ENCODE measurements at places on chromosomes 7 and 10.
A peak's percentile ranks its signal among the peaks of the same experiment; 100 is the strongest.

DNA sequence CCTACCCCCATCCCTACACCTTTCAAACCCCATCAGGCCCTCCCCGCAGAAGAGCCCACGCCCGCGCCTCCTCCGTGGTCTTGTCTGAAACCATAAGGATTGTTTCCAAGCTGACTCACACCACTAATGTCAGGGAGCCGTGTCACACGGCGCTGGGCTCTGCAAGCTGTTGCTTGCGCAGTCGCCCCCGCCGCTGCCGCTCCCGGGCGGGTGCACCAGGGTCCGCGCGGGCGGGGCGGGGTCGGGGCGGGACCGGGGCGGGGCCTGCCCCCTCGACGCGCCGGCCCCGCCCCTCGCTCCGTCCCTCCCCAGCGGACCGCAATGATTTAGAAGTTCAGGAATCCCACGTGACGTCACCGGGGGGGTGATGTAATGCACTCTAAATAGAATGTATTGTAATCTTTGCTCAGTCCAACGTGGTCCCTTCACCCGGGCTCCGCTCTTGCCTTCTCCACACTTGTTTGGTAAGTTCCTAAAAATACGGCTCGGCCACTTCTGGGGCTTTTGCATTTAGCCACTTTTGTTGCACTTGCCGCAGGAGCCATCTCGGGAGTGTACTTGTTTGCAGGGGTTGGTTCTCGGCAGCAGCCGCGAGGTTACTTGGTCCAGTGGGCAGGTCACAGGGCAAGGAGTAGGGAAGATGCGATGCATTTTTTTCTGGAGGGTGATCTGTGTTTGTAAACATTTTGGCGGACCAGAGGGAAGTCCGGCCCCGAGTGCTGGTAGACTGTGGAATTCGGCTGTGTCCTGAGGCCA, 3.2 kb upstream of the CREB5 start:
- DNase-seq: peak; percentile 93

DNA sequence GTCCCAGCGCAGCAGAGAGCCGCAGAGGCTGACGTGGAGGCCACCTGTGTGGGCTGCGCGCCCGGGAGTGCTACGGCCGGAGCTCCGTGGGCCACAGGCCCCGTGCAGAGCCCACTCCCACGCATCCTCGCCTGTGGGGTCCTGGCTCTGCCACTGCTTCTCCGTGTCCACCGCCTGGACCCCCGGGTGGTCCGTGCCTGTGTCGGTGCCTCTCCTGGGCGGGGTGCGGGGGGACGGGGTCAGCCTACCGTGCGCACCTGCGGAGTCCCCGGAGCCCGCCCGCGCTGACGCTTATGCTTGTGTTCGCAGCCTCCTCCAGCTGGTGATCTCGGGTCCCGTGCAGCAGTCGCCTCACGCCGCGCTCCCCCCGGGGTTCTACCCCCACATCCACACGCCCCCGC, 7.8 kb upstream of the ZNF853 start:
- no peak for DNase-seq

GRCh38 chr10:11013836-11014235, 3.8 kb upstream of the CELF2 start:
- DNase-seq: no peak

DNA sequence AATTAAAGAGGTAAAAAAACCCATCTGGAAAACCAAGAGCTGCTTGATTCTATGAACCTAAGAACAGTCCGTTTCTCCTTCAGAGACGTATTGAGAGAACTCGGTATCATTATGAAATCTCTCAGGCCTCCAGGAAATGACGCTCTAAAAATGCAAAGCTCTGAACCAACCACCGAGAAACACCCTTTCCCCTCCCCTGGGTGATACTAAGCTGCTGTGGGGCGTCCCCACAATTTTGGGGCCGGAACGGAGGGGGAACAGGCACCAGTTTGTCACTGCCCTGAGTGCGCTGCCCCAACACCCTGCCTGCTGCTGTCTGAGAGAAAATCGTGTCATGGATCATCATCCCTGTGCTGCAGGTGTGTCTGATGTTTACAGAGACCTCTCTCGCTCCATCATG, 509.5 kb downstream of the DNAJB6 start:
- no peak for DNase-seq

GRCh38 chr10:34885898-34886297, 70.8 kb upstream of the PARD3 start:
- DNase-seq: no peak

GRCh38 chr10:6270951-6271350, 68.2 kb downstream of the PFKFB3 start:
- DNase-seq: no peak

GRCh38 chr10:102240467-102241031, 763 bp downstream of the PITX3 start:
- DNase-seq: no peak

DNA sequence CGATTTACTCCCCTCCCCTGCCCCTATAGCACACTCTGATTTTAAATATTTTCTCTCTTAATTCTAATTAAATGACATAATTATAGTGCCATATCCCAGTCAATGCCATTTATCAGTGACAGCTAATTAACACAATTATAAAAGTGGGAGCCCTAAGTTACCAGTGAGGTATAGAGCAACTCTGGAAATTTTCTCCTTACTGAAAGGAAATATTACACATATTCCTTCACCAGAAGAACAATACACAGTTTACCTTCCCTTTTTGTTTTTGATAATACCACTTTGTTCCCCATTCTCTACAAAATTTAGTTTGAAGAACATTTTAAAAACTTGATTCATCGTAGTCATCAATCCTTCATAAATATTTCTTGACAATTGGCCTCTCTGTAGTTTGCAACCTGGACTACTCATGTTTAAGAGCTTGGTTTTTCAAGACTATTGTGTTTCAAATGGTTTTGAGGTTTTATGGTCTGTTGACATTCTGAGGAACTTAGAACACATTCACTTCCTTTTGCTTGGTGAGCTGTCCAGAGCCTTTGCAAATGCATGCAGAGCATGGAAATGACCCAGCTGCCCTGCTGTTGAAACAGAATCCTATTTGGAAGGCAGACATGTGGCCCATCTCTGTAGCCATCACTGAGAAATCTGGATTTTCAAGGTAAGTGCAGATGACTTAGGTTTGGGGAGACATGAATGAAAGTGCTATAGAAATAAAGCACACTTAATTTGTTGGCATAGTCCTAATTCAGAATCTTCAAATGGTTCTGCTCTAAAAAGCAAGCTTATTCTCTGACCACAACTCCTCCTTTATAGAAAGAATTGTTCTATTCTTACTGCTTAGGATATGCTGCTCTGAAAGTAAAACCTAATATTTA, at the start of gene GPR141:
TSS of gene GPR141 (plus strand) at position 521 of the 875 bp plus-strand sequence. CDS start 56,628 bp downstream, outside the sequence.
- no peak for DNase-seq

DNA sequence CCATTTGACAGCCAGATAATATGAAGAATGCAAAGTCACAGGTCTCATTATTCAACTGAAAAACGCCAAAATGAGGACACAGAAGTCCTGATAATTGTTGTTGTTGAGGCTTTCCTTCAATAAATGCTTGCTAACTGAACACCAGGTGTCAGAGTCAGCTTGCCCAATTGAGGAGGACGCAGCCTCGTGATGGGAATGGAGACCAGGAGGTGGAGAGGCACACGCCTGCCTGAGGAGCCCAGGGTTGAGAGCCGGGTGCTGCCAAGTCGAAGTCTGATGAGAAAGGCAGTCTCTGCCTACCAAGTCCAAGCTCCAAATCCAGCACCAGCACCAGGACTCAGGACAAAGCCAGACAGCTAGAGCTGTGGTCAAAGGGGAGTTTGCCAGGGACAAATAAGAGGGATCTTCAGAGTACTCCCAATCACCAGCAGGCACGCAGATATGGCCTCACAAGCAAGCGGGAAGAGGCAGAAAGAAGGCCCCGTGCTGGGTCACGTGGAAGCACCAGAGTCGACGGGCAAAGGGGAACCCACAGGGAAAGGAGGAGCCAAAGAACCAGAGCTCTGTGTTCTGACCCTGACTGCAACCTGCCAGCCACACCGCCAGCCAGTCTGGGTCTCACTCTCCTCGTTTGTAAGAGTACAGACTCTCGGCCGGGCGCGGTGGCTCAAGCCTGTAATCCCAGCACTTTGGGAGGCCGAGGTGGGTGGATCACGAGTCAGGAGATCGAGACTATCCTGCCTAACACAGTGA, 47.6 kb downstream of the VOPP1 start:
- DNase-seq: no peak

DNA sequence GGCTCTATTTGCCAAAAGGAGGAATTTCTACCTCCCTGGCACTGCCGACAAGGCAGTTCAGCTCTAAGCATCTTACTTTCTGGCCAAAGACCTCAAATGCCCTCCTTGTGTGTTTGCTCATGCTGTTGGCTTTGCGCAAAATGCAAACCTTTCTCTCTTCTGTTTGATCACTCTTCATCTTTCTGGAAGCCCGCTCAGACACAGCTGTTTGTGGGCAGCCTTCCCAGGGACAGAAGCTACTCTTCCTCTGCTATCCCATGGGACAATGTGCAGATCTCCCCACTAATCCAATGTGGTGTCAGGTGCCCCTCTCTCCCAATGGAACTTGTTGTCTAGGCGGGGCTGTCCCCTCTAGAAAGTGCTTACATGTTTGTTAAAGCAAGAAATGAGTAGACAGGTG, 278.7 kb downstream of the CCSER2 start:
- no peak for DNase-seq

DNA sequence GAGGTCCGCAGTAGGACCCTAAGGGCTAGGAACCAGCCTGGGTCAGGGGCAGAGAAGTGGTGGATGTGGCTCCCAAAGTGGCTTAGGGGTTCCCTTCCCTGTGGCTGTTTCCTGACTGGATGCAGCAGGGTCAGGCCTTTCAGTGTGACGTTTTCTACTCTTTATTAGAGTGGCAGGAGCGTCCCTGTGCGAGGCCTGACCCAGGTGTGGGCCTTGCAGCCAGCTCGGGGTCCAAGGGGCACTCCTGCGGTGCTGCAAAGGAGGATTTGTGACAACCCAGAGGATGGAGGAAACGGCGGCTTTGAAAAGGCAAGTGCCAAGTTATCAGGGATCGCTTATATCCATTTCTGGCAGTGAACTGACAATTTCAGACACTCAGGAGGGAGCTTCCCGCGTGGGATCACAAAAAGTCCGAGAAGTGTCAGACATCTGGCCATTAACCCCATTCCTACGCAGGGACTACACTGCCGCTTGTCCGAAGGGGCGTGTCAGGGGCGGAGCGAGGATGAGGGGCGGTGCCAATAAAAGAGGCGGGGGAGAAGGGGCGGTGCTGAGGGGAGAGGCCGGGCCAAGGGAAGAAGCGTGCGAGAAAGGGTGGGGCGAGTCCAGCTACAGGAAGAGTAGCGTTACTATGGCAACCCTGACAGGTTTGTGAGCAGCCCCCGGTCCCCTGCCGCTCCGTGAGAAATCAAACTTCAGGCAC, 98.8 kb upstream of the ZNF722 start:
- DNase-seq: peak; percentile 95

DNA sequence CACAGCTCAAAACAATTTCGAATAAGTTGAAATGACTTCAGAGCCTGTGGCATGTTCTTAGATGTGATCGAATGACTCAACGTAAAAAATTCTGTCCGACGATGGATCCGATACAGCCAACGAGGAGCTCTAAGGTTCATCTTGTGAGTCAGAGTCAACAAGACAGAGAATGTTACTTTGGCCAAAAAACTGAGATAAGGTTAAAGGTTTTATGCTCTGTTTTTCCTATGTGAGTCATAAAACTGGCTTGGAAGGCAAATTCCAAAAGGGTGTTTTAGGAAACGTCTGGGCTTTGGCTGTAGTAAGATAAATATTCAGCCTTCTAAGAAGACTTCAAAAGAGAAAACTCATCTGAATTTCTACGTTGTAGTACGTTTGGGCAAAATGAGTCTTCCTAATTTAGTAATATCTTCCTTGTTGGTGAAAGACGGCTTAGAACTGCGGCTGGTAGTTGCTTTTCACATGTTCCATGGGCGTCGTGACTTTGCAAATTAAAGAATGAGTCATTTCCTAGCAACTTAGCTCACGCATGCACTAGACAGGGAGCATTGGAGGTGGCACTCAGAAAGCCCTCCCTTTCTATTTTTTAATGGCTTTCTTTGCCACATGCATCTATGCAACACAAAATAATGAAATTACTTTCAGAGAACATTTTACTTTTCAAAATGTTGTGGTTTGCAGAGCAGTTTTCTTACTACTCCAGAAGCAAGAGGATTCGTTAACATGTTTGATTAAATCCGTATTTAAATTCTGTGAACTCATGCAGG, 28.2 kb downstream of the PFKP start:
- no peak for DNase-seq

- DNase-seq: no peak
Observed at GRCh38 chr10:109933984-109934565, 10.8 kb upstream of the XPNPEP1 start.

DNA sequence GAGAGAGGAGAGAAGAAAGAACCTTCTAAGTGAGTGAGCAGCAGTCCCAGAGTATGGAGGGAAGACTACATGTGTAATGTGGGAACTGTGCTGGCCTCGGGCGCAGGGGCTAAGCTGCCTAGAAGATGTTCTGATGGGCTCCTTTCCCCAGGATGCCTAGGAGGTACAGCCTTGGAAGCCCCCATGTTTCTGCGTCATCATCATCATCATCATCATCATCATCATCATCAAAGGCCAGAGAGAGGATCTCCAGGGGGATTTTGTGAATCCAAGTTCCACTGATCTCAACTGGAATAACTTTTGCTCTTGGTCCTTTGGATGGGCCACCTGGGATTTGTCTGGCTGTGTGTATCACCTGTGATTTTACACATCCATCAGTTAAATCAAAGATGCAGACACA, 86.0 kb downstream of the BUB3 start:
- DNase-seq: no peak

DNA sequence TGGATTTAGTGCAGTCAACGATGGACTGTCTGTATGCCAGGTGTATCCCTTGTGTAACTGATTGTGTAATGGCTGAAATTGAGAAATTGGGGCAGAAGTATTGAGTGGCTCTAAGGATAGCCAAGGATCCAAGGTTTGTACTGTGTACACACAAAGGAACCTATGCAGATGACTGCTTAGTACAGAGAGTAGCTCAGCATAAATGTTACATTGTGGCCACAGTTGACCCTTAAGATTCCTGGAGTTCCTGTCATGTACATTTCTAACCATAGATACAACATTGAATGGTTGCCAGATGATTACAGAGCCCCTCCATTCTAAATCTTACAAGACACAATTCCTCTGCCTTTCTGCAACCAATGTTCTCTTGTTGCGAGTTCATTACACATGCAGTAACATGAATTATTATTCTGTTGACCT, 25.3 kb downstream of the CCDC126 start:
- DNase-seq: peak; percentile 58

- no peak for DNase-seq
Observed at GRCh38 chr10:102246261-102246660, 929 bp downstream of the GBF1 start.

- no peak for DNase-seq
Observed at GRCh38 chr7:32283546-32283945, 206.6 kb downstream of the LSM5 start.
